ENCODE measurements at places on chromosomes 5 and 9.

DNA sequence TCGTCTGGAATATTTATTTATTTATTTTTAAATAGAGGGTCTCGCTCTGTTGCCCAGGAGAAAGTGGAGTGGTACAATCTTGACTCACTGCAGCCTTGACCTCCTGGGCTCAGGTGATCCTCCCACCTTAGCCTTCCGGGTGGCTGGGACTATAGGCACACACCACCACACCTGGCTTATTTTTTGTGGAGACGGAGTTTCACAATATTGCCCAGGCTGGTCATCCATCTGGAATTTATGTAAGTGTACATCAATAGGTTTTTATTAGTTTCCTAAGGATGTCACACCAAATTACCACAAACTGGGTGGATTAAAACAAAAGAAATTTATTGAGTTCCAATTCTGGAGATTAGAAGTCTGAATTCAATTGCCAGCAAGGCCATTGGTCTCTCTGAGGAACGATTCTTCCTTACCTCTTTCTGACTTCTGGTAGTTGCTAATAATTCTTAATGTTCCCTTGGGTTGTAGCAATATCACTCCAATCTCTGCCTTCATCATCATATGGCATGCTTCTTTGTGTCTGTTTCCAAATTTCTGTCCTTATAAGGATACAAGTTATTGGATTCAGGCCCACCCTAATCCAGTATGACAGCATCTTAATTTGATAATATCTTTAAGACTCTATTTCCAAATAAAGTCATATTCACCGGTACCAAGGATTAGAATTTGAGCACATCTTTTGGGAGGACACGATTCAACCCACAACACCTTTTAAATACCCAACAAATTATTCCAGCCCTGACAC lies 16.3 kb upstream of the RAD23B start:
- DNase-seq: no peak

- peak; percentile 39 for DNase-seq
Measured at GRCh38 chr9:109779711-109780452, at the start of gene PALM2AKAP2. Gene PALM2AKAP2, plus strand, starts transcription at chr9:109780198. Its CDS starts 291 bp downstream, at chr9:109780489.

DNA sequence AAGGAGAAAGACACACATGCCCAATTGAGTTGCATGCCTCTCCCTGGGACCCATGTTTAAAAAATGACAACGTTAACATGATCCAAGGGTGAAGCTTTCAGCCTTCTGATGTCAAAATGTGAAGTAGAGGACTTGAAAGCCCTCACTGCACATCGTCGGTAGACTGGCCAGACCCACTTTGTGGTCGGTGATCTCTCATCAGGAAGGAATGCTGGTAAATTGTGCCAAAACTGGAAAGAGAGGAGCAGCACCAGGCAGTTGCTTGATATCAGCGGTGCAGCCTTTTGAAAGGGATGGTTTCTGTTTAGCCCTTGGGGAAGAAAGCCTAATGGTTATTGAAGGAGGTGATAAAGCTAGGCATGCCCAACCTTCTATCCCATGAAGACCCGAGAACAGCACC lies 125.3 kb upstream of the MARCHF11 start:
- DNase-seq: no peak

GRCh38 chr5:167168971-167169370 lies 1122.5 kb upstream of the WWC1 start:
- no peak for DNase-seq

DNA sequence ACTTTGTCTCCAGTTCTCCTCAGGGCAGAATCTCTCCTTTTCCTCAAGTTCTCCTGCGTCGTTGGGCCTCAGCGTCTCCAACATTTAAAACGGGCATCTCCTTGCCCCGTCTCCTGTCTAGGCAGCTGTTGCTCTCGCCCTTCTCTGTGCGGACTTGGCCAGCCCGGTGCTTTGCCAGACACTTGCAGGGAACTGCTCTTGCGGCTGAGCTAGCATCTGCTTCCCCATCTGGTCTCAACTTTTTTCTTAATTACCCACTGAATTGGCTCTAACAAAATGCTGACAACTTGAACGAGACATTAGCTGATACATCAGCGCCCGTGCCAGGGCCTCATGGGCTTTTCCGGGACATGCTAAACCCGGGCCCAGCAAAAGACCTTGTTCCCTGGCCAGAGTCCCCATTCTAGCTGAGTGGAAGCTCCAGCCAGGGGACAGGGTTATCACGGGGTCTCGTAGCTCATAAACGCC lies 25.1 kb downstream of the ZNF618 start:
- no peak for DNase-seq

- no peak for DNase-seq
Measured at GRCh38 chr5:3103262-3103811, 351.9 kb upstream of the IRX2 start.

- DNase-seq: no peak
Measured at GRCh38 chr5:93993161-93993560, 251.8 kb upstream of the POU5F2 start.

GRCh38 chr5:169978714-169979113 lies 1.6 kb downstream of the INSYN2B start:
- no peak for DNase-seq

DNA sequence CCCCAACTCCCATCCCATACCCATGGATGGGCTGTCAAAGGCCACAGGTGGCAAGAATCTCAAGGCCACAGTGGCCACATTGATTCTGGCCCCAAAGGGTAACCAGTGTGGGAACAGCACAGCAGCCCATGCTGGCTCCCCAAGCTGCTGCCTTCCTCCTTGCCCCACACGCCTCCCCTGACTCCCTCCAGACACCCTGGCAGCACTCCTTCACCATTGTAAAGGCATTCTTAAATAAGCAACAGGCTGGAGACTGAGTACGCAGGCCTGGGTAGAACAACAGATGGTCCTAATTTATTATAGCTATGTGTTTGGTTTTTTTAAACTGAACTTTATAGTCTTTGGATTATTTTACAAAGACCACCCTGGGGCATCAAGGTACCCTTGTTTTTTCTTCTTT lies 158.8 kb downstream of the TSSK1B start:
- no peak for DNase-seq

DNA sequence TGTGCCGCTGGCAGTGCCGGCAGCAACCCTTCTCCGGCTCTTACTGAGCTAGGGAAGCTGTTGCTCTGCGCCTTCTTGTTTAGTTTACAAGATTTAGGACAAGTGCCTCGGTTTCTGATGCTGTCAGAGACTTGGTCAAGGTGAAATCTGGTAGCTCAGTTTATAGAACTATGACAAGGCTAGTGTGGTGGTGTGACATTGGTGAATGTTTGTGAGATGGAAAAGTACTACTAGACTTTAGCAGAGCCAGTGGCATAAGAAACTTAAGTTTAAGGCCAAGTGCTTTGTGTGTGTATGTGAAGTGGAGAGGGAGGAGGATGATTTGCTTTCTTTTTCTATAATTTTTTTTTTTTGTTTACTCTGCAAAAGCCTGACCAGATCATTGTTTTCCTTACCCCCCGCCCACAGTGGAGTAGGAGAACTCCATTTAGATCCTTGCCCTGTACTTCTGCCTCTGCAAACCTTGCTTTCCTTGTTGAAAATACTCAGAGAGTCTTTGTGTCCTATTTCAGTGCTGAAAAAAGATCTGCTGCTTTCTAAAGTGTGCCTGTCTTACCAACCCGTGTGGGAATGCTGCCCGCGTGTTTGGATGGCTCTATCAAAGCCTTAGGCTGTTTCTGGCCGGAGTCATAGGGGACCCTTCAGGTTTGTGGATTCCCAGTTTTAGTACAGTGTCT lies 75.9 kb downstream of the TRIO start:
- no peak for DNase-seq

- DNase-seq: no peak
Measured at GRCh38 chr5:135008981-135009735, 24.9 kb downstream of the PITX1 start.

- DNase-seq: no peak
Measured at GRCh38 chr5:141976176-141976575, 7.3 kb downstream of the RNF14 start.

- no peak for DNase-seq
Measured at GRCh38 chr9:124439686-124440243, 10.5 kb upstream of the ADGRD2 start.
